ENCODE measurements at places on chromosomes 7 and 10.

- DNase-seq = no peak
Observed at GRCh38 chr10:33238643-33239042, 95.8 kb downstream of the NRP1 start.

GRCh38 chr7:2803342-2803692 is 40.8 kb downstream of the GNA12 start:
- no peak for DNase-seq

DNA sequence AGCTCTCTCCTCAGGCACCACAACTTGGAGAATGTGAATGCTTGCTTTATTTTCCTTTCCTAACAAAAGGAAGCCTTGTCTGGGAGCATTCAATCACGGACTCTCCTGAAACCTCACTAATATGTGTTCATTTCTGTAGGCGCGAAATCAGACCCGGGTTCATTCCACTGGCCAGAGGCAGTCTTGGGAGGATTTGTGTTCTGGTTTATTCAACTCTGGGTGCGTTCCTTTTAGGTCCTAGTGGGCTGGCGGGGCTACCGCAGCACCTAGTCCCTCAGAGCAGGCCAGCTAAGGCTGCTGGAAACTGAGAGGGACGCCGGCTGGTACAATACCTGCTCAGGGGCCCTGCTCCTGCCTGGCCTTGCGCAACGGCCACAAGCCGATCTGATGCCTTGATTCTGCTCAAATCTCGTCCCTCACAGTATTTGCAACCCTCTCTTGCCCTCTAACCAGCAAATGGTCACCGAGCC is 7.5 kb downstream of the HOXA4 start:
- DNase-seq = no peak

- DNase-seq = no peak
Observed at GRCh38 chr7:158727690-158728089, 23.1 kb upstream of the NCAPG2 start.

GRCh38 chr10:4766454-4766853 is 59.6 kb upstream of the AKR1E2 start:
- no peak for DNase-seq

- no peak for DNase-seq
Observed at GRCh38 chr10:100501423-100501822, 18.2 kb downstream of the SEC31B start.

DNA sequence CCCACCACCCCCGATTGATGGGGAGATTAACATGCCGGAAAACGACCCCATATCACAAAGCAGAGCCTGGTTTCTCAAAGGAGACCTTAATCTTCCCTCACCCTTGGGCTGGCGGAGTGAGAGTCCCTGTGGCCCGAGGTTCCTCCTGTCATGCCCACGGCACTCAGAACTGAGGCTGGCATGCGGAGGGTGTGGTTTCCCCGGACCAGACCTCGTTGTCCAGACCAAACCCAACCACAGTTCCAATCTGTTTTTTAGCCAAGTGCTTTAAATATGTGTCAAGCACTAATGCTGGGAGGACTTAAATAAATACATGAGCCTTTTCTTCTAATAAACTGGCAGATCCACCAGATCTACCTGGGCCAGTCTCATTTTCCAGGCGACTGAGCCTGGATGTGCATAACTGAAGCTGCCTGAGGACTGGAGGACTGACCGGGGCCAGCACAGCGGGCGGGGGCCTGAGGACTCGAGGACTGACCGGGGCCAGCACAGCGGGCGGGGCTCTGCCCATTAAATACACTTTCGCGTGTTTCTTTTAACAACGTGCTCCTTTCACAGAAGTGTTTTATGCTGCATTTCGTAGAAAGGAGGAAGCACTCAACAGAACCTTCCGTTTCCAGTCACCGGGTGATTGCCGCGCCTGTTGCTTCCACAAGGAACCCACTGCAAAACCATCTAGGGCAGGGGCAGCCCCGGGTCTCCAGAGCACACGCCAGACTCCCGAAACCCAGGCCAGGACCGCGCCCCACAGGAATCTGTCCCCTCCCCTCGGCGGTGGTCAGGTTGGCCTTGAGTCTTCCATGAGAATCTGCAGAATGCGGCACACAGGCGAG is 334.6 kb downstream of the PTPRN2 start:
- no peak for DNase-seq

- DNase-seq = no peak
Observed at GRCh38 chr7:129955993-129956543, 3.3 kb upstream of the UBE2H start.

- no peak for DNase-seq
Observed at GRCh38 chr10:77504196-77504872, 133.3 kb downstream of the KCNMA1 start.

GRCh38 chr7:105015390-105015965 is 1.5 kb downstream of the KMT2E start:
- DNase-seq = no peak

DNA sequence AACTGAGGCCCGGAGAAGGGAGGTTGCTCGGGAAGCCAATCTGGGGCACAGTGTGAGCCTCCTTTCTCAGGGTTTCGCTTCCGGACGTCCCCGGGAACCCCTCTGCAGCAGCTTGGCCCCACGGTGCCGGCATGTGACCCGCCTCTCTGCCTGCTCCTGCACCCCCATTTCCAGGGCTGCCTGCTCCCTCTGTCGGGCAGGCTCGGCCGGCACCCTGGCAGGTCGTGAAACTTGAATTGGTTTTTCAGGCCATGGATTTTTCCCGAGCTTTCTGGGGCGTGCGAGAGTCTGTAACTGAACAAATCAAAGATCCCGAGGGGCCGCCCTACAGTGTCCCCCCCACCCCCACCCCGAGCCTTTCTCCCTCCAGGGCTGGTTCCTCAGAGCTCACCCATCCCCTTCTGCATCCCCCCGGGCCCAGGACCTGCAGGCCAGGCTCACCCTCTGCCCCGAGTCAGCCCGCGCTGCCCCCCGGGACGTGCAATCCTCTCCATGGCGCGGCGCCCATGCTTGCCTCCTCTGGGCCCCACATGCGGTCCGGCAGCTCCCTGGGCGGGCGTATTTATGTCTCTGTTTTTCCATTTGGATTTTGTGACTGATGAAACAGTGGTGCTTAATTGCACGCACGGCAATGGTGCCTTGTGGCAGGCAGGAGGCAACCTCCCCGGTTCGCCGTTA is 58.1 kb downstream of the UNCX start:
- DNase-seq = no peak

DNA sequence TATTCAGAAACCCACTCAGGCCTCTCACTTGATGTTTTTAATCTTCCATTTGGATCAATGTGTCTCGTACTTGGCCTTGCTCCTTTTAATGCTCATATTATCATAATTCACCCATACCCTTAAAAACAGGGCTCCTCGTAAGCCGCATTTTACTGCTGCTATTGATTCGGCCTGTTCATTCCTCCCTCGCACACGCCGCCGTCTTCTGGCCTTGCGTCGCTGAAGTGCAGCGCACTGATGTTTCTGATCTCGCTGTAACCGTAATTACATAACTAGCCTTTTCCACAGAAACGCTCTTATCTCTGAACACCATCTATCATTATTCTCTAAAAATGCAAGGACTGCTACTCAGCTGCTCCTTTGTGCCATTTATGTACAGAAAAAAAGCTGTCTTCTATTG is 544.5 kb upstream of the FOXK1 start:
- DNase-seq = no peak

GRCh38 chr7:50146692-50147091 is 53.6 kb upstream of the ZPBP start:
- no peak for DNase-seq

GRCh38 chr10:120574981-120575380 is 118.0 kb downstream of the PLPP4 start:
- DNase-seq = no peak

GRCh38 chr7:147015999-147016398 is 899.4 kb downstream of the CNTNAP2 start:
- no peak for DNase-seq

DNA sequence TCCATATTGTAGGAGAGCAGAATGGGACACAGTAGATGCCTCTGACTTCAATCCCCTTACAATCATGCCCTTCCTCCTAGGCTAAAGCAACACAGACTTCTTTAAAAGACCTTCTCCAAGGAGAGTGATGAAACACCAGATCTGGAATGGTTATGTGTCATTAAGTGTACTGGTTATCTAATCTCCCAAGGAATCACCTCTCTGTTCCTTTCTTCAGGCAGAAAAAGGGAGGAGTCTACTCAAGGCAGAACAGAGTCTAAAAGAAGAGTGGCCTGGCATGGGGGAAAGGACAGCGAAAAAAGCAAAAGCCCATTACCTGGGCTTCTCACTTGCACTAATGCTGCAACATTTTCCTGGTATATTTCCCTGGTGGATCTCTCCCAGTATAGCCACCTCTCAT is 2.9 kb downstream of the ELMO1 start:
- DNase-seq = no peak

- DNase-seq = no peak
Observed at GRCh38 chr10:99850021-99850766, 67.8 kb downstream of the ABCC2 start.

- no peak for DNase-seq
Observed at GRCh38 chr10:133166828-133167692, 7.0 kb downstream of the KNDC1 start.

DNA sequence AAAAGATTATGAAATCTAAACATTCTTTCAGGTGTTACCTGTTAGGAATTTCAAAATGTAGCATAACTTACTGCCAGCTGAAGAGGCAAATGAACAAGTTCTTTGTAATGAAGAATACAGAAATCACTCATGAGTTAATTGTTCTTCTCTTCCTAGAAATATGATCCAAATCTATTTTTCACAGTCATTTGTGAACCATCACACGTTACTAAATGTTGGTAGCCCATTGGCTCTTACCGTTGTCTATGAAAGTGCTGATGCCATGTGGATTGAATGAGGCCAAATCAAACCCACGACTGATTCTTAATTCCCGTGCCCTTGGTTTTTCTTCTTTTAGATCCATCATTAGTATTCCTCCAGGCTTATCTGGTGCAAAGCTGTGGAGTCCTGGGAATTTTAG is 15.9 kb upstream of the PON3 start:
- no peak for DNase-seq

DNA sequence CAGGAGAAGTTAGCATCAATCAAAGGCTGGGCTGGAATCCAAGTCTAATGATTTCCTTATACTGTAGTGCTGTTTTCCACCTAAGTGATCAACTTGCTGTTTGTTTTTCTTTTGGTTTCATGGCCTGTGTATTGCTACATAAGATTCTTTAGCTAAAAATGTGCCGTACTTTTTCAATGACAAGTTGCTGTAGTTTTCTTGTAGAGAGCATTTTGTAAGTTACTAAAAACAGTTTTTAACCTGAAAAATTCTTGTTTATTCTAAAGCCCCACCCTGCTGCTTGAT is 1.3 kb downstream of the HELLS start:
- no peak for DNase-seq

GRCh38 chr7:96238474-96238873 is 83.4 kb downstream of the SLC25A13 start:
- DNase-seq = no peak

DNA sequence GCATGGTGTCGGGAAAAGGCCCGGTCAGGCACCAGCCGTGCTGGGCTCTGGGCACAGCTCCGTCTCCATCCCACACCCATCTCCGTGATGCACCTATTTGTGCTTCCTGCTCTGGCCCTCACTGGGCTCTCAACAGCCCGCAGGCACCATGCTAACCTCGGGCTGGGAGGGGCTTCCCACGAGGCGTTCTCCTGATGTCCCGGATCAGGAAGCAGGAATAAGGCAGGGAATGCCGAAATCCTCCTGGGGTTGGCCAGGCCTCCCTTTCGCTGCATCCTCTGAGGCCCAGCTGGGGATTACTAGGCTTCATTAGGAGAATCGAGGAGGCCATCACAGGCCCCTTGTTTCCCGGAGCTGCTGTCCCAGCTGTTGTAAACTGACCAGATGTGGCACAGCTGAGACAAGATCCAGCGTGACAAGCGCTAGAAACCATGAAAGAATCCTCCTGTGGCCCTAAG is 72.0 kb downstream of the FAM53B start:
- DNase-seq = no peak

- no peak for DNase-seq
Observed at GRCh38 chr7:157239571-157240270, 97.1 kb upstream of the DNAJB6 start.

- no peak for DNase-seq
Observed at GRCh38 chr10:83724471-83725241, 414.7 kb upstream of the GHITM start.

DNA sequence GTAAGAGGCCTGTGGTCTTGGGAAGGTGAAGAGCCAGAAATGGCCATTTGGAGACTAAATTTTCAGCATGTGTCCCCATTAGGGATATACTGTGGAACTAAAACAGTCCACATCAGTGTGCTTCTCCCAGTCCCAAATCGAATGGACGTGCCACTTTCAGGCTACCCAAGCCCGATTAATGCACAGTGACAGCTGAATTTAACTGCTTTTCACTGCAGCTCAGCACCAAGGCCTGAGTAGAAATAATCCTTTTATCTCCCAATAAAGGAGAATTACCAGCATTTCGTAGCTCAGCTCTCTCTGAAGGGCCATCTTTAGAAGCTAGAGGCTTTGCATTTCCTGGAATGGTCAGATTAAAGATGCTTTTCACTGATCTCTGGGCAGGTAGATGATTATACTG is 183.3 kb downstream of the NPSR1 start:
- DNase-seq = no peak

DNA sequence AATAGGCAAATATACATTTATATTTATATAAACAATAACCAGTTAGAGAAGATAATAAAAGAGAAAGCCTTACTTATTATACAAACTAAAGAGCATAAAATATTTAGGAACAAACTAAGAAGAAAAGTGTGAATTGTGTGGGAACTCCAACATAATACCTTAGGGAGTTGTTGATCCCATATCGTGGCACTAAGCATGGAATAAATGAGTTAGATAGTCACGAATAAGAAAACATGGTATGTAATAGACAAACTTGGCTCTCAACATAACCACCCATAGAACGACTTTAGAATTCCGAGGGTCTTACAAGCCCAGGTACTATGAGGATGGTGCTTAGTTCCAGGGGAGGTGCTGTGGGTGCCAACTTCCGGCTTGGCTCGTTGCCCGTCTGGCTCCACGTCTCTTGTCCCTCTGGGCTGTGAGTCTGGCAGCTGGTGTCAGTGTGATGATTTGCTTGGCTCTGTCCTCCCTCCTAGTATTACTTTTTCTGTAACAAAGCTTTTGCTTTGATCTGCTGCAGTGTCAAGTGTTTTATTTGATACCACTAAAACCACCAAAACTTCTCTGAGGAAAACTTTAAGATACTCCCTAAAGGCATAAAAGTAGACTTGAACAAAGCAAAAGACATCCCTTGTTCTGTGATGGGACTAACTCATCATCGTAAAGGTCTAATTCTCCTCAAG is 9.5 kb upstream of the RBM20 start:
- DNase-seq = no peak

- DNase-seq = no peak
Observed at GRCh38 chr7:80902019-80902418, 16.8 kb downstream of the SEMA3C start.

GRCh38 chr7:23490357-23491135 is 20.3 kb upstream of the IGF2BP3 start:
- no peak for DNase-seq

Data from stimulated activated CD8-positive, alpha-beta memory T cell treated with anti-CD3 and anti-CD28 coated beads, Interleukin-2, amount 100 ng/mL, for 1 hour (primary cell).